Activated CD8-positive, alpha-beta T cell treated with anti-CD3 and anti-CD28 coated beads, Interleukin-2, amount 10 ng/mL, durations not matched to agents 7 days and 5 days (primary cell): ENCODE measurements at places on chromosomes 11 and 22.

DNA sequence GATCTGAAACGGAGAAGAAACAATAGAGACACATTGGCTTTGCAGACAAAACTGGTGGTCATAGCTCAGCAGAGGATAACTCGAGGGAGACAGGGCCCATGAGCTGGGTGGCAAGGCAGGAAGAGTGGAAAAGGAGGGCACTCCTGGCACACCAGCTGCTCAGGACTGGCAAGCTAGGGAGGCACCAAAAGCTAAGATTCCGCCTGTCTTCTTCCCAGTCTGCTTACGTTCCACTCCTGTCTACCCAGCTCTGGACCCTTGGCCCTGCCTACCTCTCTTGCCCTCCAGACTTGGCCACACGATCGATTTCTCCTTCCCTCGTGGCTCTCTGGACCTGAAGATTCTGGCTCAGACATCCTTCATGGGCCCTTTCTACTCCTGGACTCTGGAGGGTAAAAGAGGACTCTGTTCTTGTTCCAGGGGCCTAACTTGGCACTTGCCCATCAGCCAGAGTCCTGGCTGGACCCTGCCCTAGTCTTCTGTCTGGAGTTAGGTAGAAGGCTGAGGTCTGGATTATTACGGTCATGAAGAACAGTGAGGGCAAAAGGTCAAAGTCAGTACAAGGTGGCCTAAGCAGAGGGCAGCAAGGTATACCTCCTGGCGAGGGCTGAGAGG lies 115.2 kb upstream of the PITPNB start:
- no peak overlapping the region for H3K27ac ChIP-seq
- peaks cover 9% of the 10 kb centered on the region for H3K27me3 ChIP-seq
- no peaks in the 10 kb centered on the region for H3K36me3 ChIP-seq

GRCh38 chr11:8342821-8343681 lies 79.4 kb upstream of the LMO1 start:
- H3K4me1 ChIP-seq = no peaks in the 10 kb centered on the region
- H3K36me3 ChIP-seq = no peaks in the 10 kb centered on the region
- no peak overlapping the region for H3K4me3 ChIP-seq
- H3K27me3 ChIP-seq = peaks cover 5% of the 10 kb centered on the region

DNA sequence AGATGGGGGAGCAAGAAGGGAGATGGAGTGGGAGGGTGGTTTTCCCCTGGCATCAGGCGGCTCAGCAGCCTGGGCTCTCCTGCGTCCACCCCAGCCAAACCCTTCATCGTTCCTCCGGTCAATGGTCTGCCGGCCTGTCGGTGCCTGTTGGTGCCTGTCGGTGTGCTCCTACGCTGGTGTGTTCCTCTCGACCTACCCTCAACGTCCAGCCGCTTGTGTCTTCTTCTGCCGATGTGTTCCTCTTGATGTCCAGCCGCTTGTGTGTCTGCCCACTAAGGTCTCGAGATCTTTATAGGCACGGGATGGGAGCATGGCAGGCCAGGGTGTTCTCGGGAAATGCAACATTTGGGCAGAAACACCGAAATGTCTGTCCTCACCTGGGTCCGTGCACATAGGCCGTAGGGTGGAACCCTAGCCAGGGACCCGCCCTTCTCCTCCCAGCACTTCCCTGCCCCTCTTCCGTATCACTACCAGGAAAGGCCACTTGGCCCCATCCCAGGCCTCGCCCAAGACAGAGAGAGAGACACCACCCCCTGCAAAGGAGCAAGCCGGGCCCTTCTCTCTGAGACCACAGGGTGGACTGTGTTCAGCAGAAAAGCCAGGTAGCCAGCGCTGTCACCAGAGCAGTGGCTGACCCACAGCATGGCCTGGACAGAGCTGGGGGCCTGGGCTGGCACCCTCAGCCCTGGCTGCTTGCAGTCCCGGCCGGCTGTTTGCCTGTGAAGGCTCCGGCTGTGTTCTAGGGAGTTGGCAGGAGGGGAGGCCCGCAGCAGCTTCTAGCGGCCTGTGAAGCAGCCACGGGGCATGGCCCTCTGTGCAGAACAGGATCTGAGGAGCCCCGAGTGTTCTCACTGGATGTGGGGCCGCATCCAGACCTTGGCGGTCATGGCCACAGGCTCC lies 61.6 kb upstream of the KCNQ1OT1 start:
- no peak overlapping the region for H3K27ac ChIP-seq
- H3K36me3 ChIP-seq = no peaks in the 10 kb centered on the region
- no peaks in the 10 kb centered on the region for H3K4me1 ChIP-seq
- no peak overlapping the region for H3K4me3 ChIP-seq
- H3K27me3 ChIP-seq = peaks cover 2% of the 10 kb centered on the region
- DNase-seq = no peak

DNA sequence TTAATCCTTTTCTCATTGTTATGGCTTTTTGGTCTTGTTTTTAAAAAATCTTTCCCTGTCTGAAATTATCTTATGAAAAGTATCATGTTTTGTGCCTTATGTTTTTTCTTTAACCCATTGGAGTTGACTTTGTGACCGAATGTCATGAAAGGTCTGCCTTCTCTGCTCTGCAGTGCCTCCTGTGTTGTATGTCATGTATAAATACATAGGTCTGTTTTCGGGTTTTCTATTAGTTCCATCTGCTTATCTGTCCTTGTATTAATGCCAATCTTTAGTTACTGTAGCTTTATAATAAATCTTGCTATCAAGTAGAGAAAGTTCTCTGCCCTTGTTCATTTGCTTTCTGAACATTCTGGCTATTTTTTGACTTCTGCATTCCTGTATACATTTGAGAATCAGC lies 73.0 kb downstream of the ZBTB44 start:
- peaks cover 30% of the 10 kb centered on the region for H3K36me3 ChIP-seq
- peaks cover 24% of the 10 kb centered on the region for H3K4me1 ChIP-seq

- H3K27ac ChIP-seq = no peak overlapping the region
- H3K4me3 ChIP-seq = no peak overlapping the region
- no peaks in the 10 kb centered on the region for H3K36me3 ChIP-seq
- H3K4me1 ChIP-seq = no peaks in the 10 kb centered on the region
- DNase-seq = no peak
- no peaks in the 10 kb centered on the region for H3K27me3 ChIP-seq
Measured at GRCh38 chr22:49013707-49014106, 814.0 kb downstream of the BRD1 start.

GRCh38 chr11:56296898-56297297 lies 4.8 kb upstream of the OR8H1 start:
- H3K4me1 ChIP-seq = no peaks in the 10 kb centered on the region
- no peaks in the 10 kb centered on the region for H3K27me3 ChIP-seq
- H3K27ac ChIP-seq = no peak overlapping the region
- no peak overlapping the region for H3K4me3 ChIP-seq
- DNase-seq = no peak
- no peaks in the 10 kb centered on the region for H3K36me3 ChIP-seq

- H3K27me3 ChIP-seq = peaks cover 25% of the 10 kb centered on the region
- H3K27ac ChIP-seq = no peak overlapping the region
- H3K4me1 ChIP-seq = peaks cover 12% of the 10 kb centered on the region
- H3K36me3 ChIP-seq = no peaks in the 10 kb centered on the region
Measured at GRCh38 chr22:38802671-38803121, 8.8 kb upstream of the DNAL4 start.
